ENCODE measurements at places on chromosomes 5 and 9. TPM values are rescaled to one million over a fixed set of nuclear protein-coding genes. Genes with fewer than 3 reads are reported as not detected.

GRCh38 chr5:14581891-14582796, 552 bp downstream of the OTULINL start:
- DNase-seq, result peak; percentile 58

- DNase-seq, result peak; percentile 77
Observed at GRCh38 chr5:94968507-94969095, 316.3 kb downstream of the MCTP1 start.

GRCh38 chr9:112670991-112671625, 46.8 kb downstream of the INIP start:
- DNase-seq, result no peak

GRCh38 chr5:2238732-2239131, 356.0 kb upstream of the IRX4 start:
- DNase-seq, result no peak

DNA sequence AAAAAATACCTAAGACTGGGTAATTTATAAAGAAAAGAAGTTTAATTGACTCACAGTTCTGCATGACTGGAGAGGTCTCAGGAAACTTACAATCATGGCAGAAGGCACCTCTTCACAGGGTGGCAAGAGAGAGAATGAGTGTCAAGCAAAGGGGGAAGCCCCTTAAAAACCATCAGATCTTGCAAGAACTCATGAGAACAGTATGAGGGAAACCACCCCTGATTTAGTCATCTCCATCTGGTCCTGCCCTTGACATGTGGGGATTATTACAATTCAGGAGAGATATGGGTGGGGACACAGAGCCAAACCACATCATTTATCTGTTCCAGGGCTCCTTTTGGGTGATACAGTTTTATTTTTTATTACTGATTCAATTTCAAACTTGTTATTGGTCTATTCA, 23.2 kb upstream of the ADAMTS16 start:
- DNase-seq, result no peak

Gene CLK4
- total RNA-seq, result 19.0 TPM

Gene CCL21
- total RNA-seq, result not detected

Gene PCDHGA7
- 1.6 TPM for total RNA-seq

Gene PRR16
- 33.0 TPM for total RNA-seq

Gene ENHO
- total RNA-seq, result not detected

Measured in GM23248 (cell line).